CD4-positive, alpha-beta T cell treated with Interleukin-6 at 100 ng/mL for 8 hours (primary cell): ENCODE measurements at places on chromosomes 16 and 17.

DNA sequence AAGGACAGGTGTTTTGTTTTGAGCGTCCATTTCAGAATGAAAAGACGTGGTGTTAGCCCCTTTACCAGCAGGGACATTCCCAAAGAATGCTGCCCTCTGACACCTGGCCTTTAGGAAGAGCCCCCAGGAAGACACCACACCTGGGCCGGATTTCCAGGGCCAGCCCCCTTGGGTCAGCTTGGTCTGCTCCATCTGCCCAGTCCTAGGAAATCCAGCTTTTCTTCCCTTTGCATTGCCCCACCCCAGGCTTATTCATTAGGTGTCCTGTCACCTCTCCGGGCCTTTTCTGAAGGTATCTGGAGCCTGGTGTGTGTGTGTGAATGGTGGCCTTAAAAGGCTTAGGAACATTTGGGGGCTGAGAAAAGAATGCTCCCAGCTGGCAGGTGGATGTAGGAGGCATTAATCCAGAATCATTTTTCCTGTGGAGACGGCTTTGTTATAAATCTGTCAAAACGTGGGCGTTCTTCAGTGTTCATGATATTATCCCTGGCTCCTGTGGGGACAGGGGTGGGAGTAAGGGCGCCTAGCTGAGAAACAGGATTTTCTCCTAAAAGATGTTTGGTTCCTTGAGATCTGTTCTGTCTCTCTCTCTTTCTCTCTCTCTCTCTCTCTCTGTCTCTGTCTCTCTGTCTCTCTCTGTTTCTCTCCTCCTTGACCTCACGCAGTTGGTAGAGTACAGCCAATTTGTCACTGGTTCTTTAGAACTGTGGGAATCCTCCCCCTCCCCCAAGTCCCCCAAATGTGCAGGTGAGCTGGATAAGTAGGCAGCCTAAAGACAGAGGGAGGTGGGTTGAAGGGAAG lies 84.0 kb downstream of the NTN1 start:
- no peak for DNase-seq

GRCh38 chr17:3890082-3890877 lies 2.6 kb downstream of the CAMKK1 start:
- DNase-seq = no peak

DNA sequence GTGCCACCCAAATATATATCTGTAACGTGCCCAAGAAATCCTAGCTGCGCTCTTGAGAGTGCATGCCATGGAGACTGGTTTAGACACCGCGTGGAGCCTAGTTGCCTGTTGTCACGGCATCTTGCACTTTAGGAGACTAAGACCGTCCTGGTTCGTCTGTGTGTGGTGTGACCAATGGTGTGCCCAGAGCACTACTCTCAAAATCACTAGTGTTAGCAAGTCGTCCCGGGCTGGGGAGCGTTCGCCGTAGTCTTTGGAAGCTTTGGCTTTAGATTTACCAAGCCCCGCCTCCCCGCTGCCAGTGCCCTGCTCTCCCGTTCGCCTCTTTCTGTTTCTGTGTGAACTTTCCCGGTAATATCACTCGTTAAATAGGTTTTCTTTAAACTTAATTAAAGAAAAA lies 27.0 kb downstream of the CLUH start:
- DNase-seq = no peak

GRCh38 chr17:28912281-28912937 lies 9.5 kb upstream of the DHRS13 start:
- DNase-seq = no peak

- no peak for DNase-seq
Observed at GRCh38 chr16:49644145-49644463, 211.8 kb downstream of the ZNF423 start.

GRCh38 chr17:47757386-47757785 lies 24.4 kb downstream of the TBX21 start:
- no peak for DNase-seq

GRCh38 chr16:4882633-4883285 lies 35.5 kb downstream of the UBN1 start:
- DNase-seq = no peak

- DNase-seq = no peak
Observed at GRCh38 chr17:40315206-40315605, 6.2 kb downstream of the RARA start.

DNA sequence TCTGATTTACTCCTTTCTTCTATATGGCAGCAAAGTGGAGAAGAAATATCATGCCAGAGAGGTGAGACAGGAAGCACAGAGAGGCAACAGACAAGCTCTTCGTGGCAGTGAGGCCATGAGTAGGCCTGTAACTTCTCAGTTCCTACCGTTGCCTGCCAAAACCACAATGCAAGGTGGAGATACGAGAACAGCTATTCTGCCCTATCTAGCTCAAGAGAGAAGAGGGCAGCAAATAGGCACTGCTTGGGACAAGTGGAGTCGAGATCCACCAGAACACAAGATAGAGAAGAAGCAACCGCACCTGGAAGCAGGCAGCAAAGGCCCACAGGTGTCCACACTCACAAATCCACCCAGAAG lies 24.8 kb downstream of the RANBP10 start:
- peak; percentile 12 for DNase-seq

- no peak for DNase-seq
Observed at GRCh38 chr17:79797492-79798298, 818 bp upstream of the CBX8 start.

DNA sequence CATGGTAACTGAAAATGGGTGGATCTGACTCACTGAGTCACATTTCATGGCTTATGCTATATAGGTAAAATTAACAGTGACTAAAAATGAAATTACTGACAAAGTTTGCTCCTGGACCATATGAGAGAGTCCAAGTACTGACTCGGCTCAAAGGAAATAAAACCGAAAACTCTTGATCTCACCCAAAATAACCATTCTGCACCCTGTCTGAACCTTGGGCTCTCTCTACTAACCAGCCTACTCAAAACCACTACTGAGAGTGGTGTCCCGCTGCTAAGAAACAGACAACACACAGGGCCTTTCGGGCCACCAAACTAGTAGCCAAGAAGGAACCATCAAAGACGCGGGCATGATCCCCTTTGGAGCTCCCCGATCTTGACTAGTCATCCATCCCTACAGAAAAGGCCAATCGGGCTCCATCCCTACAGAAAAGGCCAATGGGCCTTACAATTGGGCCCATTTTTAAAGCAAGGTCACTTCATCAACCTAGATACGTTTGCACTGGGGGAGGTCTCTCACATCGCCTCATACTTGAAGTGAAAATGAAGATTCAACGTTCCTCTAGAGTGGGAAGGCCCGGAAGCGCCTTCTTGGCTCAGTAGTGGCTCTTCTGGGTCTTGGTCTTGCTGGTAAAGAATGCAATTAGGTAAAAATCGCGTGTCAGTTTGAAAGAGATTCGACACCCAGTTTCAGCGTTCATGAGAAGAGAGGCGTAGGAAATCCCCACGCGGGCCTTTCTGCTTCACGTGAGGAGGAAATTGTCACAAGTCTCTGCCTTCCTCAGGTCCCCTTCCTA lies 720 bp upstream of the ZPBP2 start:
- peak; percentile 57 for DNase-seq

- no peak for DNase-seq
Observed at GRCh38 chr17:39208136-39208535, 8.1 kb downstream of the RPL19 start.

DNA sequence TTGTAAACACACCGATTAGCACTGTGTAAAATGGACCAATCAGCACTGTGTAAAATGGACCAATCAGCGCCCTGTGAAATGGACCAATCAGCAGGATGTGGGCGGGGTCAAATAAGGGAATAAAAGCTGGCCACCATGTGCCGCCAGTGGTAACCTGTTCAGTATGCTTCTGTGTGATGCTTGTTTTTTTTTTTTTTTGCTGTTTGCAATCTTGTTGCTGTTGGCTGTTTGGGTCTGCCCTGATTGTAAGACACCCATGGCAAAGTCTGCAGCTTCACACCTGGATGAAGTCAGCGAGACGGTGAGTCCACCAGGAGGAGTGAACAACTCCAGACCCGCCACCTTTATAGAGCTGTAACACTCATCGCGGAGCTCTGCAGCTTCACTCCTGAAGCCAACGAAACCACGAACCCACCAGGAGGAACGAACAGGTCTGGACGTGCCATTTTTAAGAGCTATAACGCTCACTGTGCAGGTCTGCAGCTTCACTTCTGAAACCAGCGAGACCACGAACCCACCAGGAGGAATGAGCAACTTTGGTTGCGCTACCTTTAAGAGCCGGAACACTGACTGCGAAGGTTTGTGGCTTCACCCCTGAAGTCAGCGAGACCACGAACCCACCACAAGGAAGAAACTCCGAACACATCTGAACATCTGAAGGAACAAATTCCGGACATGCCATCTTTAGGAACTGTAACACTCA lies 85.0 kb upstream of the MED9 start:
- peak; percentile 71 for DNase-seq

DNA sequence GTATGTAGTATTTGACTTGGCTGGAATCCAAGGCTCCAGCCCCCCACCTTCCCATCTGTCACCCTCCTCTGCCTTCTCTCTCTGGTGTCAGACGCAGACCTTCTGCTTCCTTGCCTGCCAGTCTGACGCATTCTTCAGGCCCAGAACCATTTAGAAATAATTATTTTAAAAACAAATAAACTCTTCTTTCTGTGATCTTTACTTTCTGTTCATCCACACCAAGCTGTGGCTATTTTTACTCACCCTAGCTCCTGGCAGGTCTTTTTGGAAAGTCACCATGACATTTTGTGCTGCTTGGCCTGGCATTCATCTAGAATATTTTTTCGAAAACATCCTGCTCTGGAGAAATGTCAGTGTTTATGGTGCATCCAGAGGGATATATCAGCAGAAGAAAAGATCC lies 330.7 kb upstream of the ASIC2 start:
- DNase-seq = no peak

- DNase-seq = no peak
Observed at GRCh38 chr16:58026139-58026704, 668 bp downstream of the MMP15 start.

- no peak for DNase-seq
Observed at GRCh38 chr17:73423806-73424205, 112.0 kb upstream of the CDC42EP4 start.

GRCh38 chr16:8889893-8890548 lies 7.9 kb downstream of the LITAFD start:
- DNase-seq = no peak
